ENCODE measurements at places on chromosomes 16 and 17.

DNA sequence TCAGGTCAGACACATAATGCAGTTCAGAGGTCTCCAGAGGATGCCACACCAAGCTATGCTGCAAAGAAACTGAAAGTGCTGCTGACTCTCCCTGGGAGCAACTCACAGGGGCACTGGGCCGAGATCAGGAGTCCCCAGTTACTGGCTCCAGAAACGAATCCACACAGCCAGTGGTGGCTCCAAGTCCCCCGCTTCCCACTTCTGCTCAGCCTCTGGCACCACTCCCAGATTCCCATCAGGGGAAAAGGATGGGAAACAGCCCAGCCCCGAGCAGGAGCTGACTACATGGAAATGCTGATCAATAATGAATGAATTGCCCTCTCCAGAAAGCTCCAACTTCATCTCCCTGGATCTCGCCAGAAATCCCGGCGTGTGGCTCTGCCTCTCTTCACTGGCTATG lies 62.3 kb upstream of the CDH5 start:
- DNase-seq, result no peak

DNA sequence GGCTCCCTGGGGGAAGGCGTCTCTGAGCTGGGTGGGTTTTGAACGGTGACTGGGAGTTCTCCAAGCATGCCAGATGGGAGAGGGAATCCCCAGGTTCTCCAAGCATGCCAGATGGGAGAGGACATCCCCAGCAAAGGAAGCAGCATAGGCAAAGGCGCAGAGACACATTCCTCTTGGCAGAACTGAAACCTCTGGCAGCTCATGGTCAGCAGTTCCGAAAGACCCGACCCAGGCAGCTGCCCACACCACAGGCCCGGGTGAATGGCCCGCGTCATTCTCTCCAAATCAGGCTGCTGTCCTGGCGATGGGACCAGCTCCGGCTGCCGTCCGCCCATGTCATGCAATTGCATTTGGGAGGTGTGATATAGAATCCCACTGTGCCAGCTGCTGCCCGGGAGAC lies 8.0 kb downstream of the ZNF469 start:
- no peak for DNase-seq

DNA sequence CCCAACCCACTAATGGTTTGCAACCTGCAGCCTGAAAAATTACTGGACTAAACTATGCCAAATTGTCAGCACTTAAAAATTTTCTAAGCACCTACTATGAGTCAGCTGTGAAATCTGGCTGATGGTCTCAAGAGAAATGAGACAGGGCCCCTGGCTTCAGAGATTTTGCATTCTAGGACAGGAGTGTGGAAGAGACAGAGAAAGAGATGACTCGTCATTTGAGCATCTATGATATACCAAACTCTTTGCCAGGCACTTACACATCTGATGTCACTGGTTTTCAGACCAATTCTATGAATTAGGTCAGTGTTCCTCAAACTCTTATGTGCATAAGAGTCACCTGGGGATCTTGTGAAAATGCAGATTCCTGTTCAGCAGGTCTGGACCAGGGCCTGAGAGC lies 44.4 kb downstream of the CLEC19A start:
- no peak for DNase-seq

DNA sequence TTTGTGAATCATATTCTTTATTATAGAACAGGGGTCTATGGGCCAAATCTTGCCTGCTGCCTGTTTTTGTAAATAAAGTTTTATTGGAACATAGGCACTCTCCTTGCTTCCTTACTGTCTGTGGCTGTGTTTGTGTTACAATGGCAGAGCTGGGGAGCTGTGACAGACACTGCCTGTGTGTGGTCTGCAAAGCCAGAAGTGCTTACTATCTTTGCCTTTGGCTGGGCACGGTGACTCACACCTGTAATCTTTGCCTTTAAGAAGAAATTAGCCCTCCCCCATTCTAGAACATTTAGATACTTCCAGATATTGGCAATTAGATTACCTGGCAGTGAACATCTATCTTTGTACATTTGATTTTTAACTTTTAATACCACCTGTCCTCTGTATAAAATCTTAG lies 308.3 kb downstream of the FOXL1 start:
- no peak for DNase-seq

DNA sequence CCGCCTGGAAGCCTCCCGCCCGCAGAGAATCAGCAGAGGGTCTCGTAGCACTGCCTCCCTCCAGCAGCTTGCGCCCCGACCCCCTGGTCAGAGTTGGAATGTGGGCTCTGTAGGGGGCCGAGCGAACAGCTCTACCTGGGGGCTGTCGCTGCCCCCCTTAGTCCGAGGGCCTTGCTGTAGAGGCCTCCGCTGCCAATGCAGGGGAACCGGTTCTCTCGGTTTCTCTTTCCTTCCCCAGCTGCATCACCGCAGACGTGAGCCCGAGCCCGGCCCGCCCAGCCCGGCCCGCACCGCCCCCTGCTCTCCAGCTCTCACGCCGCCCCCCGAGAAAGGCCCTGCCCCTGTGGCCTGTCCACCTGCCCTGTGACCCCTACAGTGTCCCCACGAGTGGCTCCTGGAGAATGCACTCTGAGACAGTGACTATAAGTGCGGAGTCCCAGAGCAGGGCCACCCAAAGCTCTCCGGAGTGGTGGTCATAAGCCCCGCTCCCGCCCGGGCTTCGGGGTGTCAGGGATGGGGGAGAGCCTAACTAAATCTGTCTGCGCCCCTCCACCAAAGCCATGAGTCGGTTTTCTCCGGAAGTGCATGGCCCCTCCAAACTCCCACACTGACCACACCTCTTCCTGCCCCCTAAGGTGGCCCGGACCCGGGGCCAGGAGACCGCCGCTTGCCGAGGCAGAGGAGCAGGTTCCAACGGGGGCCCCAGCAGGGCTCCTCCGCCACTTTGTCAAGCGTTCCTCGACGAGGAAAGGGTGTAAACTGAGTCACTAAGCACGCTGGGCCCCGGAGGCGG lies 1.7 kb downstream of the ARHGAP27 start:
- peak; percentile 16 for DNase-seq

GRCh38 chr16:75495076-75495674 lies at the start of gene CHST6:
Gene CHST6 (minus strand): TSS chr16:75495441. CDS start chr16:75479828, 15,613 bp downstream.
- no peak for DNase-seq

DNA sequence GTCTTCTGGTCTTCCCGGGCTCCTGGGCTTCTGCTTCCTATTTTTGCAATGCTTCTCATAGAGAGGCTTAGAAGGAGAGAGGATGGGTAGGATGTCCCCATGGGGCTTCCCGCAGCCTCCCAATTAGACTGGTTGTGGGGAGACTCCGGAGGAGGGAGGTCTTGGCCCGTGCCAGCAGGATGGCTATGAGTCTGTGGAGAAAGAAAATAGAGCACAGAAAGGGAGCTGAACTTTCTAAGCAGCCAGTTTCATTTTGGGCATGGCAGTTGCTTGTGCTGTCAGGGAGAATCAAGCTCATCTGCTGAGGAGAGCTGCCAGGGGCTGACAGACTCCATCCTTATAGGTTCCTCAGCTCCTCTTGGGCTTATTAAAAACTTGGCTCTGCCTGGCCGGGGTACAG lies 204.0 kb downstream of the SHISA9 start:
- no peak for DNase-seq

DNA sequence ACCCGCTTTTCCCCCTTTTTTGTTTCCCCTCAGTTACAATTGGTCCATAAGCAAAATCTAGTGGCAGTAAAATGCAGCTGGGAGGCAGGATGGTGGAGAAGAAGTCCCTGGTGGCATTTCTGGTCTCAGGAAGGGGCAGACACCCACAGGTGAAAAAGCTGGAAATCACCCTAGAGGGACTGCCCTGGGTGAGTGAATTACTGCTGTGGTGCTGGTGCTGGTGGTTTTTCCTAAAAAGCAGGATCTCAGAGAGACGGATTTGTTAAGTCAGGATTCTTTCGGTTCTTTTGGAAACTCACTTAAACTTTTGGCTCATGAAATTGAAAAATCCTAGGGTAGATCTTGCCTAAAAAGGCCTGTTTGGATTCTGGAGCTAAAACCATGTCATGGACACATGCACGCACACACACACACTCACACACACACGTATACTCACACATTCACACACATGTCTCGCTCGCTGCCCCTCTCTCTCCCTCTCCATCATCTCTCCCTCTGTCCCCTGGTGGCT lies 65.8 kb downstream of the NKD1 start:
- no peak for DNase-seq

GRCh38 chr16:86614699-86615098 lies 36.4 kb downstream of the FOXL1 start:
- no peak for DNase-seq

DNA sequence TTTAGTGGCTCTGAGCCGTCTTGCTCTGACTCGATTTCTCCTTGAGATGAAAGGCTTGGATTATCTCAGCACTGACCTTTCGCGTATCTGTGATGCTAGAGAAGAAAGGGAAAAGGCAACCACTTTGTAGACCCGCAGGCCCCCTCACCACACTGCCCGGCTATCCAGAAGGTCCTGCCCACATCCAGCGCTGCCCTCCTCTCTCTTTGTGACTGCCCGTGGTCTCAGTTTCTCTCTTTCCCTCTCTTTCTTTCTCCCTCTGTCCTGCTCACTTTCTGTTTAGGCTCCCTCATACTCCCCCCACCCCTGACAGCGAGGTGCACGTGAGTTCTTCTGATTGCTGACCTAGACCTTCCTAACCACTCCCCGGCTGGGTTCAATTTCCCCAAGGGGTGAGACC lies 12.8 kb upstream of the TBX21 start:
- DNase-seq, result no peak

GRCh38 chr16:69340095-69340644 lies 598 bp downstream of the NIP7 start:
- DNase-seq, result no peak

GRCh38 chr16:30025156-30025555 lies 2.2 kb downstream of the C16orf92 start:
- DNase-seq, result no peak

- DNase-seq, result no peak
These were observed 2.6 kb downstream of the PPP1R9B start for GRCh38 chr17:50147841-50148225.
